ENCODE measurements at places on chromosomes 12 and 14.
A peak's percentile ranks its signal among the peaks of the same experiment; 100 is the strongest.

DNA sequence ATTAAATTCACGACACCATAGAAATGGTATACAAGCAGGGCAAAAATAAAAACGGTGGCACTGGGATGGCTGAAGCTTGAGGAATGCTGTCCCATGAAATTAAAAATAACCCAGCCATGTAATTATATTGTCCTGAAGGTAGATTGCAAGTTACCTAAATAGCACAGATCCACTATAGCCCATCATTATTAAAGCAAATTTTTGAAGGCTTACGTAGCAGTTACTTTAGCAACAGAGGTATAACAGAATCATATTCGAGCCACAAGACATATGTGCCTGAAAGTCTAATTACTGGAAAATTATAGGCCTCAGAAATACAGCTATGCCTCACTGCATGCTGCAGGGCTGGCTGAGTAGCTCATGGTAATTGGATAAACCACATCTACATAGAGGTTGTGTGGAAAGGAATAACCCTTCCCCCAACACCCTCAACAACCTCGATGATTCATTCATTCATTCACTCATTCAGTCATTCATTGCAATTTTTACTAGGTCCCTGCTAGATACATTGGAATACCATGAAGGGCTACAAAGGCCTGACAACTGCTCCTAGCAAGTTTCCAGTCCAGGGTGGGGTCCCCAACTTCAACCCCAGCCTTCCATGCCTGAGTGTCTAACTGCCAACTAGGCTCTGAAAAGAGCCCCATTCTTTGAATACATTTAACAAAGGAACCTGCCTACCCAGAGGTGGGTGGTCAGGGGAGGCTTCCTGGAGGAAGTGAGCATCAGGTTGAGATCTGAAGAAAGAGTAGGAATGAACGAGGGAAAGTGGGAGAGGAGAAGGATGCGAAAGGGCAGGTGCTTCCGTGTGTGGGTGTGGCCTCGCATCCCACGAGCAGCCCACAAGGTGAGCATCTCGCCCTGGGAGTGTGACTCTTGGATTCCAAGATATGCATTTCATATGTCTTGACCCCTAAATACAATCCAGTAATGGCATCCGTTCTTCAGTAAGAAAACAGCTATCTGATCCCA, 18.0 kb upstream of the CMKLR1 start:
- no peak for DNase-seq

- DNase-seq, result no peak
Observed at GRCh38 chr14:104140463-104141331, 2.3 kb downstream of the KIF26A start.

DNA sequence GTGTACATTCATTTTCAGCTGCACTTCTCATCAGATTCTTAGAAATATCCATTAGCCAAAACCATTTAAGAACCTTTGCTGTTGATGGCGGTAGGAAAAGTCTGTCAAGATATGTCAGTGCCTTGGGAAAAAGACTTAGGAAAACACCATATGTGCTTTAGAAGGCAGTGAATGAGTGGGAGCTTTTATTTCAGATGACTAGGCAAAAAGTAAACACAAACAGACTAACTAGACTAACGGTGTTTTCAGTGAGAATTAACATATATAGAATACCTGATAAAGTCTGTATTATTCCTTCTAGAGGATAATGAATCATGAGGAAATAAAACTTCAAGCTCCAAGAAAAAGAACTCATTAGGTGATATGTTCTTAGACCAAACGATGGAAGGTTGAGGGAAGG, 418.9 kb downstream of the NAV3 start:
- no peak for DNase-seq

DNA sequence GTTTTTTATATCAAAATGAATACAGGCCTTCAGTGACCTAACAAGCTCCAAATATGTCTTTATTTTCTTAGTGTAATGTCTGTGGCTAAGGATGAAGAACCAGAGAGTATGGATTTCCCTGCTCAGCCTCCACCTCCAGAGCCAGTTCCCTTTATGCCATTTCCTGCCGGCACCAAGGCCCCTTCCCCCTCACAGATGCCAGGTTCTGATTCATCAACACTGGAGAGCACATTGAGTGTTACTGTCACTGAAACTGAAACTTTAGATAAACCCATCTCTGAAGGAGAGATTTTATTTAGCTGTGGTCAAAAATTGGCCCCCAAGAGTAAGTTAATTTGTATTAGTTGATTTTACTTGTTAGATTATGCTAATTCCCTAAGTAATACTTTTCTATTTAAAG, 61.0 kb downstream of the KIAA0586 start:
- peak; percentile 61 for DNase-seq

DNA sequence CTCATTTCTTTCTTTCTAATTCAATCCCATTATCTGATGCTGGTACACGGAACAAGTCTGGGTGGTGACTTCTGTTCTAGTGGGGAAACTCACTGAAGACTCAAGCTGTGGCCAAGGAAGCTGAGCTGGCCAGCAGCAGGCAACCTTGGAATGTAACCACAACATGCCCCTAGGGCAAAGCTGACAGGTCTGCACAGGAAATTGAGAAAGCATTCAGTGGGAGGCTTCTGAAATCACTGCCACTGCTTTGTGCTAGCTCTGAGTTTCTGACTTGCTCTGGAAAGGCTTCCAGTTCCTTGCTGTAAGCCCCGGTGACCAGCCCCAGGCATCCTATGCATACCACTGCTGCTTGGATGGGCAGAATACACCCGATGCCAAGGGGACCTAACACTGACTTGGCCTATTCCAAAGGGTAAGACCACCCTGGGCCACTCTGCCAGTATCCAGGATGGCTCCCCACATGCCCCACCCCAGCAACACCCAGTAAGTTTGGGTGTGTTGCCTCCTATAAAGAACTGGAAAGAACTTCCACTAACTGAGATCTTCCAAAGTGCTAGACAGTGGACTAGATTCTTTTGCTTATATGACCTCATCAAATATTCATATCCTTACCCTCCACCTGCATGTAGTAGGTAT, 84.5 kb upstream of the CDKN3 start:
- DNase-seq, result peak; percentile 95

GRCh38 chr14:88695870-88696269, 96.9 kb downstream of the EML5 start:
- peak; percentile 50 for DNase-seq

DNA sequence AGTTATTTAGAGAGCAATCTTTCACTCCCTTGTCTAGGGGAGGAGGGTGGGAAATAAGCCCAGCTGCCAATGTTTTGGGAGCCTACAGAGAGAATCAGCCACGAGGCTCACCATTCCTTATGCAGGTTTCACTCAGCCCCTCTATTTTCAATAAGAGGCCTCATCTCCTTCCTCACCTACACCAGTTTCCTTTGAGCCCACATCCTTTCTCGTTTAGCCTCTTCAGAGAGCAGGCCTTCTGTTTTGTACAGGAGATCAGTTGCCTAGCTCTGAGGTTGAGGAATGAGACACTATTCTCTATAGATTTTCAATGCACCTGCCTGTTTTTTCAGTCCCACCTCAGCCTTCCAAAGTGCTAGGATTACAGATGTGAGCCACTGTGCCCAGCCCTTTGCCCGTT, 17.9 kb downstream of the SNAPC1 start:
- DNase-seq, result no peak

GRCh38 chr12:50555471-50555885, 50.7 kb downstream of the DIP2B start:
- no peak for DNase-seq

- DNase-seq, result peak; percentile 32
Observed at GRCh38 chr12:110744601-110745264, 2.0 kb upstream of the PPP1CC start.

DNA sequence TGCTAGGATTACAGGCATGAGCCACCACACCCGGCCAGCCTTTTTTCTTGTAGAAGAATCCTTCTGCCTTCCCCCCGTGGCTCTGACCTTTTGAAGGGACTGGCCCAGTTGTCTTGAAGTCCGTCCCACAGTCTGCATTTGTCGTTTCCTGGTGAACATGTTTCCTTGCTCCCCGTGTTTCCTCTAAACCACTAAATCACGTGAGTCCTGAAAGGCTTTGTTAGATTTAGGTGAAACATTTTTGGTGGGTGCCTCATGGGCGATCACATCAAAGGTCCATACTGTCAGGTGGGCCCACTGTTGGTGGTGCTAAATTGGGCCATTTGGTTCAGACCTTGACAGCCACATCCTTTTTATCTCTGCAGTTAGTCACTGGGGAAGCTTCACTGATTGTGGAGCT, 26.3 kb downstream of the MLXIP start:
- no peak for DNase-seq

GRCh38 chr14:65866886-65867285, 454.4 kb downstream of the FUT8 start:
- DNase-seq, result no peak

DNA sequence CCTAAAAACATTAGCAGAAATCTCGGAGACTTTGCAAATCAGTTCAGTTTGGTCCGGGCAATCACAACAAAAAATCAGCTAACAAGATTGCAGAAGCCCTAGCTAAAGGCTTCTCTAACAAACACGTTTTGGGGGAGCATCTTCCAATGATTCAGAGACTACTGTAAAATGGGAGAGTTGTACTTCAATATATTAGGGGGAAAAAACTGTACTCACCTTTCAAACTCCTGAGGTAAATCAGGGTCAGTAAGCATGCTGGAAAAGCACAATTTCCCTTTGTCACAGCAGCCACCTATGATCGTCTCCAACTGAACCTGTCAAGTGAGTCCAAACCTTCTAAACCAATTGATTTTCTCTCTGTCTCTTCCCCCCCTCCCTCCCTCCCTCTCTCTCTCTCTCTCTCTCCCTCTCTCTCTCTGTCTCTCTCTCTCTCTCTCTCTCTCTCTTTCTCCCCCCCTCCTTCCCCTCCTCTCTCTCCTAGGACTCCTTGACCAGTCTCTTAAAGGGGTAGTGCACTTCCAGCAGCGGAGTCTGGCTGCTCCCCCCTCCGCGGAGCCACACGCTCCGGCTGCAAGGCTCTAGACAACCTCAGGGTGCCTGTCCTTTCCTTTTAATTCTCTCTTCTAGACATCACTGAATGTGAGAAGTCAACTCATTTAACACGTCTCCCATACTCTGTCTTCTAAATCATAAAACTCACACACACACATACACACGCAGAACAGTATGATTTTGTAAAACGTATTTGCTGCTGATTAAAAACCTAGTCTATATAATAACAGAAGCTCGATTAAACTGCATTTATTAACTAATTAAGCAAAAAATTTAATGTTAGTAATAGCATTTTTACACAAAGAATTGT, at the start of gene SOX5:
Gene SOX5, minus strand, starts transcription at position 323 of the 862 bp plus-strand sequence. Its CDS starts 69 bp downstream, at position 254.
- DNase-seq, result no peak

- no peak for DNase-seq
Observed at GRCh38 chr12:95116773-95117172, 43.4 kb upstream of the NR2C1 start.

DNA sequence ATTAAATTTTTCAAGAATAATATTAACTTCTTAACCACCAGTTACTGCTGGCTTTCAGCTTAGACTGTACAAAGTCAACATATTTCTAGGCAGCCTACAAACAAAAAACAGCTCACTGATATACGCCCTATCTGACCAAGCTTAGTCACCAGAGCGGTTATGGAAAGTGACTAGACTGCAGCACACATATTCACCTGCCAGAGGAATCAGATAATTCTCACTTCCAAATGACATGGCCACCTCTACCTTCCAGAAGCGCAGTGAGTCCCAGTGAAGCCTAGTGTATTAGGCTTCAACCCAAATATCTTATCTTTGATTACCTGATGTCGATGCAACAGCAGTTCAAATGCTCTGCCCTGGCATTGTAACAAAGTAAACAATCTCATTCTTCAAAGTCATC, 8.5 kb downstream of the STXBP6 start:
- no peak for DNase-seq

GRCh38 chr12:5587711-5588121, 155.8 kb downstream of the NTF3 start:
- no peak for DNase-seq

DNA sequence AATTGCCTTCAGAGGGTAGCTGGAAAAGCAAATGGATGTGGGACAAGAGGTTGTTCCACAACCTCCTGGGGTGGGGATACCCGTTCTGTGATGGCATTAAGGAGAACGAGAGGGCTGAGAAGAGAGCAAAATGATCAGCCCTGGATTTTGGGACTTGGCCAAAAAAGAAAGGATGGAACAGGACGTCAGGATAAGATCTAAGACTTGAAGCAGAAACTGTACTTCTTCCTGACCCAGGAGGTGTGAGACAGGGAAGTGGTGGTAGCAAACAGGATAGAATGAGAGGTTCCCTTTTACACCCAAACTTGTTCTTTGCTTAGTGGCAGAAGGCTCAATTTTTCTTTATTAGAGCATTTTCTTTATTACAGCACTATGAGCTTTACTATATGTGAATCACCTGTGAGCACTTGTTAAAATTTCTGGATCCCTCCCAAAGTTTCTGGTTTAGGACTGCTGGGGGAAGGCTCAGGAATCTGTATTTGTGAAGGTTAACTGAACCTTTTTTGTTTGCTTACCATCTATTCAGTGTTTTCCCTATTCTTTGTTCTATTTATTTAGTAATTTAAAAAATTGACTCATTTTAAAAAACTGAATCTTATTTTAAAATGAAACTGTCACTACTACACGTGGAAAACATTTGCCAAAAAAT, 59.2 kb downstream of the ERC1 start:
- DNase-seq, result no peak

GRCh38 chr14:59920378-59920683, 387 bp downstream of the LRRC9 start:
- no peak for DNase-seq

GRCh38 chr14:104093366-104094055, 8.0 kb downstream of the ASPG start:
- DNase-seq, result no peak

GRCh38 chr12:15777355-15778012, 11.7 kb downstream of the EPS8 start:
- no peak for DNase-seq

DNA sequence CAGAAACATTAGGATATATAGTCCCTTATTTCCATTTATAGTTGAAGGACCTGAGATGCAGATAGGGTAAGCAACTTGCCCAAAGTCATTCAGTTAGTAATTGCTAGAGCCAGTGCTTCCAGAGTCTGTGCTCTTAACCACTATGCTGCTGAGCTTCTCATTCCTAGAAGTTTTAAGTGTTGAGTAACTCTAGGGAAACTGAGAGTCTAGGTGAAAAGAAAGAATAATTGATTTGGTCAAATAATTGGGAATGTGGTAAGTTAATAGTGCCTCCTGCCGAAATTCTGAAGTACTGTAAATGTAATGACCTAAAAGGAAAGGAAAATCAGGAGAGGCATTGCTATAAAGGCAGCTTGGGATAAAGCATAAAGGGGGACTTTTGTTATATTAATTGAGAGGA, 14.1 kb downstream of the PYROXD1 start:
- DNase-seq, result peak; percentile 69

All from EH (cell line).